ENCODE measurements at places on chromosomes 7 and 10.
A peak's percentile ranks its signal among the peaks of the same experiment; 100 is the strongest.

DNA sequence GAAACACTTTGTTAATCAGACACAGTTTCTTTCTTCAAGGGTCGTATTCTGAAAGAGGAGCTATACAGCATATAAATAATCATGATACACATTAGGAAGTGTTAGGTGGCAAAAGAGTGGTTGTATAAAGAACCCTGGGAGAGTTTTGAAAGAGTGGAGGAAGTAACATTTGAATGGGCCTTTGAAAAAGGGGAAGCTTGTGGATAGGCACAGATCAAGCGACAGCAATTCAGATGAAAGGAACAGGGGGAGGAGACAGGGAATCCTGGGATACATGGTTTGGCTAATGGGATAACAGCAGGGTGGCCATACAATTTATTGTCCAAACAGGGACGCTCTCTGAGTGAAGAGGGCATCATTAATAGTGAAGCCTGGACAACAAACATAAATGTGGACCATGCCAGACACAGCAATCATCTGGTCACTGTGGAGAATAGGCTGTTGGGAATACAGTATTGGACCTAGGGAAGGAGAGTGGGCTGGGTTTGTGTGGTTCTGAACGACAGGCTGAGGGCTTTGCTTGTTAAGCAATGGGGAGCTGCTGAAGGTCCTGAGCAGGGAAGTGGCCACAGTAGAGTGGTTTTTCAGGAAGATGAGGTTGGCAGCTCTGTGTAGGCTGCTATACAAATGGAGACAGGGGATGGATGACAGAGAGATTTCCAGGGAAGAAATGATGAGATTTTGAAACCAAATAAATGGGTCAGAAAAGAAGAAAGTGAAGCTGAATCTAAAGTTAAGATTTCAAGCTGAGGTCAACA is 75.9 kb downstream of the ICA1 start:
- no peak for DNase-seq

DNA sequence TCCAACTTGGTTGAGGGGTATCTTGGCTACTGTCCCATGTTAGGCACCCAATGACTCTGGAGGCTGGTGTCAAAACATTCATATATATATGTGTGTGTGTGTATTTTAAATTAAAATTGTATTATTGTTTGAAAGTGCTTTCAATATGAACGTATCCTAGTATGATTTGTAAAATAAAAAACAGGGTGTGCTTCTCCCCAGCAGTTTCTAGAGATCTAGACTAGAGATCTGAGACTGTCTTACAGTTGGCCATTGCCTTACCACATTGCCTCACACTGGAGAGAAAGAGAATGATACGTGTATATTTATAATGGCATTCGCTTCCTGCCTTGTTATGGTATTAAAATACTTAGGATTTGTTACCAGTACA is 1.2 kb downstream of the BAG3 start:
- no peak for DNase-seq

GRCh38 chr7:50229964-50230363 is 74.6 kb upstream of the IKZF1 start:
- no peak for DNase-seq

DNA sequence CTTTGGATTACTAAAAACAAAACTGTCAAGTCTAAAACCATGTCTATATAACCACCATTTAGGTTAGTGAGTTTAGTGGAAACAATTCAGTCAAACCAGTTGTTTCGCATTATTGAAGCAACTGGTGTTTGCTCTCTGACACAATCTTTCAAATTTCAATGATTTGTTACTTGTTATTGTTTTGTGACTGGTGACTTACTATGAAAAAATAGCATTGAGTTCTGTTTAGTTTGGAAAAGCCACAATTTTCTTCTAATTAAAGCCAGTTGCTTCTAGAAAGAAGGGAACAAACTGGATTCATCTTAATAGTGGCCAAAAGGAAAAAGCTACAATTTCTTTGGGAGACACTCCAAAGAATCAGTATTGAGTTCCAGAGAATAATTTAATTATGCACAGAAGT is 30.4 kb downstream of the LAMB4 start:
- DNase-seq: no peak

GRCh38 chr7:132618956-132619305 is 42.7 kb upstream of the PLXNA4 start:
- DNase-seq: no peak

DNA sequence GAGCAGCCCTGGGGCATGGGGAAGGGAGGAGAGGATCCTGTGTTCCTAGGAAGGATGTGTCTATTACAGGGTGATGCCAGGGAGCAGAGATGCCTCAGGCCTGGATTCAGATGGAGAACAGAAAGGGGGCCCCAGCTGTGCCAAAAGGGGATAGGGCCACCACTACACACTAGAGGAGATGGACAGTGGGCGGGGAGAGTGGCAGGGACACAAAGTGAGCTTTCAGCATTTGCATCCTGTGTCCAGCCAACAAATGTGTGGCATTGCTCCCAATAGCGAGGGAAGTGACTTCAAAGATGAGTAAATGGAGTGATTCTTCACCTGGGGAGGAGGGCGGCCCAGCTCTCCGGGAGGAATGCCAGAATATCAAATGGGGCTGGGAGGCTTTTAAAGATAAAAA is 64.9 kb upstream of the WAPL start:
- no peak for DNase-seq

GRCh38 chr10:3067118-3067858 is at the start of gene PFKP:
Gene PFKP (plus strand): TSS chr10:3067548. CDS start chr10:3067596, 48 bp downstream.
- DNase-seq: peak; percentile 70

GRCh38 chr7:141333459-141333858 is 217.8 kb upstream of the AGK start:
- no peak for DNase-seq

DNA sequence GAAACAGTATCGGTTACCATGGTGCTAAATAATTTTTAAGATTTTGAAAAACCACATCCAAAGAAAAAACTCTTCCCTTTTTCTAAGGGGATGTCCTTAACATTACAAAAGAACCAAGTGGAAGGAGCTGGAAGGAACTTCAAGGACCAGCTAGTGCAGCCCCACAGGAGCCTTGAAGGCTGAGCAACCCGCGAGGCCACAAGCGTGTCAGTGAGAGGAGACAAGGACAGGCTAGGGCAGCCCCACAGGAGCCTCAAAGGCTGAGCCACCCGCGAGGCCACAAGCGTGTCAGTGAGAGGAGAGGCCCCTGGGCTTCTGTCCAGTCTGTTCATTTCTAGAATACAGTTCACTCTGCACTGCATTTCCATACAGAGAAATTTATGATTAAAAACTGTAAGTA is 80.1 kb upstream of the ATP6V0A4 start:
- no peak for DNase-seq

DNA sequence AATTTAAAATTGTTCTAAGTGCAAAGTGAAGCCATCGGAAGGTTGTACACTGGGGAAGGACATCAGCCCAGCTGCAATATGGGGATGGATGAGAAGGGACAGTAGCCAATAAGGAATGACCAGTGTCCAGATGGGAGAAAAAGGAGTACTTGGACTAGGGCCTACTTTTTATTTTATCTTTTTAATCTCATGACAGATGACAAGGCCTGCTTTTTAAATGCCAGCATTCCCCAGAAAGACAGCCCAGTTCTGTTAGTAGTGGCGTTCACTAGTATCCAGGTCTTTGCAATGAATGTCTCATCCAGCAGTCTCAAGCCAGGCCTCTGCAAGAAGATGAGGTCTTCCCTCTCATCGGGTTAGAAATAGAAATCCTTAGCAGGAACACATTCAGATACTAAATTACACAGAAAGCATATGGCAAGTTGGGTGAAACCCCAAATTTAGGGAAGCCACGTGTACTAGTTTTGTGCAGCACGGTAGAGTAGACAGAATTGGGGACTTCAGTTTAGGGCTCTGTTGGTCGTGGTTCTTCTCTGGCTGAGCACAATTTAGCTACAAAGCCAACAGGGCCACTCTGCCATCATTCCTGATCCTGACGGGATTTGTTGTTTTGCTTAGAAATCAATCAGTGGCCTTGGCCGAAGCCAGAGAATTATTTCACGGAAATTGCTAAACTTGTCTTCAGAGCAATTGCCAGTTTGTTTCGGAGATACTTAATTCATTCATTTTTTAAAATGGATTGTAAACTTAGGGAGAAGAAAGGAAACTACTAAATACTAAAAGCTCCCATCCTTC is 227.8 kb downstream of the ARHGAP21 start:
- no peak for DNase-seq

GRCh38 chr7:128007303-128007680 is 23.9 kb downstream of the LRRC4 start:
- DNase-seq: no peak

DNA sequence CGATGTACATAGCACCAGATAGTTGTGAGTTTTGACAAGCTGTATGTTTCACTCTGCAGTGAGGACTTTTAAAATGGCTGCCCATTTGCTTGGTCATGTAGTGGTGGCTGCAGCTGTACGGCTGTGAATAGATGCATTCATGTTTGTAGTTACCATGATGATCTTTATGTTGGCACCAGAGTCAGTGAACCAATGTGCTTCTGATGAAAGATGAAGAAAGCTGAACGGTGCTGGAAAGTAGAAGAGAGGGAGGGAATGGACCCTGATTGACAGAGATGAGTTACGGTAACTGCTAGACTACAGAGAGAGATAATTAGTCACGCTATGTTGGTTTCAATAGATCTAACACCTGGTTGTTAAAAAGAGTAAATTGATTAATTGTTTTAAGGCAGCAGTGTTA is 256.8 kb downstream of the CELF2 start:
- DNase-seq: no peak

GRCh38 chr7:96418581-96418980 is 96.7 kb upstream of the SLC25A13 start:
- DNase-seq: no peak

DNA sequence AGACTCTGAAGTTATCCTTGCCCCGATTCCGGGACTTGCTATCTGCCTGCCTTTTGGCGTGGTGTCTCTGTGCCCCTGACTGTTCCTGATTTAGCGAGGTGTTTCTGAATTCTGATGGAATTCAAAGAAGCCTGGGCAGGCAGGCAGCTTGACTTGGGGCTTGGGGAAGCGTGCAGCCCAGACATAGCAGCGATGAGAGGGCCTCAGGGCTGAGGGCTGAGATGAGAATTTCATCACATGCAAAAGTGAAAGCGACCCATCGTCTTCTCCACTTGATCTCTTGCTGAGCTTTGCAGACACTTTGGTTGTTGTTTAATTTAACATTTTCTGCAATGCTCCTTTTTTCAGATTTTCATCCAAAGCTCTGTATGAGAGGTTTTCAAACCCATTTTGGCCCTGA is 57.8 kb downstream of the TCF7L2 start:
- DNase-seq: no peak
